Frontal cortex (tissue), 4 donors: ENCODE measurements at places on chromosomes 2 and 18. TPM values are rescaled to one million over a fixed set of nuclear protein-coding genes. Genes with fewer than 3 reads are reported as not detected.
A peak's percentile ranks its signal among the peaks of the same experiment; 100 is the strongest.

The CABYR gene
- 24.1 TPM for total RNA-seq

- DNase-seq: no peak
Observed at GRCh38 chr2:133360882-133361281, 207.4 kb downstream of the NCKAP5 start.

The DTNA gene
- total RNA-seq: 46.5 TPM

DNA sequence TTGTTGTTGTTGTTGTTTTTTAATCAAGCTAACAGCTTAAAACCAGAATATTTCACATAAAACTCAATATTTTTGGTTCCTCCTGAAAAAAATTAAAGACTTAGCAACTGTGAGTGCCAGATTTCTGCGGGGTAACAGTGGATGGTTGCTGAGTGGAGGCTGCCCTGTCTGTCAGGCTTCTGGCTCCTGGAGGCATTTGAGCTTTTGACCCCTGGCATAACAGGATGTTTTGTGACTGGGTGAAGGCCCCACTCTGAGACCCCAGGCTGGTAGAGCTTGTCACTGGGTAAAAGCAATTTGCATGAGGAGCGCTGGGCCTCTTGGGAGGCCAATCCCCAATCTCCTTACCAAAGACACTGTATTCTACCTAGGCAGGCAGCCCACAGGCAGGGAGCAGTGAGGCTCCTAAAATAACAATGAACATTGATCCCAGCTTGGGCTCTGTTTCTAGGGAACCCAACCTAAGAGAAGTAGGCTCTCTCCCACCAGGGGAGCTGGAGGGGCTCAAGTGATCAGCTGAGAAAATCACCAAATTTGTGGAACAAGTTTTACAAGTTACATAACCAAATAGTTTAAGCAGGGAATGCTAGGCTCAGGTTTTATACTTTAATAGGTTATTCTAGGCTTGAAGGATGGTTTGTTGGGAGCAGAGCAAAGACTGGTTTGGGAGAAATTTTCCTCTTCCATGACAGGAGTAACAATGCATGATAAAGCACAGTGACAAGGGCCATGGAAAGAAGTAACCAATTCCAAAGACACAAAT lies 5.9 kb upstream of the SPRED2 start:
- DNase-seq: no peak

- DNase-seq: peak; percentile 47
Observed at GRCh38 chr2:60294901-60295635, 258.4 kb downstream of the BCL11A start.

DNA sequence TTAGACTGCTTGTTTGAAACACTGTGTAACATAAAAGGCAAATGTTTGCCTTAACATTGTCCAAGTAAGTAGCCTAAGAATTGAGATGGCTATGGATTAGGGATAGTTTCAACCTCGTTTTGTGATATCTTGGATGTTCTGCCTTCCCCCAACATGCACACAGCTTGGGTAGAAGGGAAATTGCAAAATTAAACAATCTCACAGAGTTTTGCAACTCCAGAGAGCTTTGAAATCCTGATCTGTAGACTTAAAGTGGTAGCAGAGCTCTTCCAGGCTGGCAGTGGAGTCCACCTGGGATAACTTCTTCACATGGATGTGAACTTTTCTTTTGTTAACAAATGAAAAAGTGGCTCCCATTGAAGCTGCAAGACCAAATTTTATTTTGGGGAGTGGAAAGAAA lies 59.6 kb downstream of the CHRNA1 start:
- no peak for DNase-seq

GRCh38 chr2:28662044-28662443 lies 89.6 kb upstream of the PPP1CB start:
- DNase-seq: no peak

DNA sequence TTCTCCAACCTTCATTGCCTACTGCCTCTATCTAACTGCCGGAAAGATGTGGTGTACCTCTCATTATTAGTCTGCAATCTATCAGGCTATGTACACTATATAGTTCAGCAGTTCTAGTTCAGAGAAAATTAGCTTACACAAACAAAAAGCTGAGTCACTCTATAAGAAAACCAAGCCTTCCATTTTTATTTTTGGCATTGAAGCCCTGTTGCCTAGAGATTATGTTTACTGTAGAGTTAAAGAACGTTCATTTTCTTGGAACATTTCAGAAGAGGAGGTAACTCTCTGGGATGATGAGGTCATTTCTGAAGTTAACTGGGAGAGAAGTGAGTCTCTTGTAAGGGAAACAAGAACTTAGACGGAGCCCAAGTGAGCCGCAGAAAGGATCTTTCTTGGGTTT lies 133.5 kb downstream of the FAM124B start:
- DNase-seq: no peak

DNA sequence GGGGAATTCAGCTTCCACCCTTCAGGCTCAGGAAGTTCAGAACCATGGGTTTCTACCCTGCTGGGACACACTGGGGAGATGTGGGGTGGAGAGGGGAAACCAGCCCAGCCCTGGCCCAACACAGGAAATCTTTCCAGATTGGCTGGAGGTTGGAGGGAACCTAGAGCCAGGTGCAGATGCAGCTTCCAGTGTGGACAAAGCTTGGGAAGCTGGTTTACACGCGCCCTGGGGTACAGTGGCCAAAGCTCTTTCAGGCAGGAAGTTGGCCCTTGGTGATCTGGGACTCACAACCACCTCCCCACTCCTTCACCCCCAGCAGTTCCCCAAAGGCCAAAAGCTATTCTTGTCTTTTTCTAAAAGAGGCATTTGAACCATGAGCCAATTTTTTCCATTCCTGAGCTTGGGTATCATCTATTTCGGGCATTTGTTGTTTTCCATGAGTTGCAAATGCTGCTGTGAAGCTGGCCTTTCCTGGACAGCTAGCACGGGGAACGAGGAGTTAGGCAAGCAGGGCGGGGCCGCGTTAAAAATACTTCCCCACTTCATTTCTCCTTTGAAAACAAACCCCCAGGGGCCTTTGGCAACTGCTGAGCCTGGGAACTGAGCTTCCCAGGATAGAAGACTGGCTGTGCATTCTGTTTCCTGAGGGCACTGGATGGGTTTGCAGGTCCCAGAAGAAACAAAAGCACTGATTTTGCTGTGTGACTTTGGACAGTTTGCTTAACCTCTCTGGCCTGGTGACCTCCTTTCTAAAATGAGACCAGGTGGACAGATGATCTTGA lies 3.1 kb upstream of the ARID5A start:
- DNase-seq: no peak

- no peak for DNase-seq
Observed at GRCh38 chr2:200077210-200077650, 121.8 kb downstream of the MAIP1 start.

The FAM110C gene
- total RNA-seq: 8.6 TPM

The NT5DC4 gene
- total RNA-seq: not detected

The TGFBRAP1 gene
- 20.4 TPM for total RNA-seq

DNA sequence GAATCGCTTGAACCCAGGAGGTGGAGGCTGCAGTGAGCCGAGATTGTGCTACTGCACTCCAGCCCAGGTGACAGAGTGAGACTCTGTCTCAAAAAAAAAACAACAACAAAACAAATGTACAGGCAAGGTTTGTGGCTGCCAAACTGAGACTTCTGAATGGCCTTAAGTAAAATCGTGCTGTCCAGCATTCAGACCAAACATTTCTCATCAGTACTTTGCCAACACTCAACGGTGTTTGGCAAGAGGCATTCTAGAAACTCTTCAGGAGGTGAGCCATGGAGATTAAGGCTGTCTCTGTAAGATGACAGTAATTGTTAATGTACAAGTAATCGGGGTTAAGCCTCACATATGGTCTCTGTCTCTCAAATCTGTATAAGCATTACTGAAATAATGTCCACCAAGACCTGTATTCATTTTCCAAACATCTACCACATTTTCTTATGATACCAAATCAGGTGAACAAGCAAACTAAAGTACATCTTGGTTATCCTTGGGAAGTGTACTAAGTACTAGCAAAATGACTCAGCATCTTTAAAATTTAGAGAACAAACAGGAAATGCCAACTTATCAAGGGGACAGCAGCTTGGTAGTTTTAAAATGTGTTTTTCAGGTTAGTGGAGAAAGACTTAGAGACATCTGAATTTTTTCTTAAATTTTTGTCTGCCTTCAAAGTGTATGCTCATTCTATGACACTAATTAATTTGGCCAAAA lies 29.3 kb downstream of the SERPINE2 start:
- no peak for DNase-seq

GRCh38 chr18:37246779-37247340 lies 318.7 kb downstream of the CELF4 start:
- no peak for DNase-seq

- DNase-seq: no peak
Observed at GRCh38 chr2:148970385-148970784, 68.1 kb upstream of the LYPD6B start.

DNA sequence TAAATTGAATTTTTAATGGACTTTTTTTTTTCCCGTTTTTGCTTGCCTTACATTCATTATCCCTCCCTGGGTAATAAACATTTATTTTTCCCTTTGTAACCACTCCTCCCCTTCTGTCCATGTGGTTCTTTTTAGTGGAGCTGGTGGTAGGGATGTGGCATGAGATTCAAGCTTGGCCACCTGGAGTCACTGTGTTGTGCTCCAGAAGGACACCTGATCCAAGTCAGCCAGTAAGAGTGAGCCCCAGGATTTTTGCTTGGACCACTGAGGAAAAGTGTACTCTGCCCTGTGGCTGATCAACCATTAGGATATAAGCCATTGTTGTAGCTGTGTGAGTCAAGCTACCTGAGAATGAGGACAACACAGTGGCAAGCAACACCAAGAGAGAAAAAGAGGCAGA lies 11.1 kb upstream of the ACTR3 start:
- no peak for DNase-seq

- DNase-seq: no peak
Observed at GRCh38 chr2:57373530-57373929, 673.1 kb upstream of the VRK2 start.

The FECH gene
- total RNA-seq: 29.8 TPM

- DNase-seq: peak; percentile 23
Observed at GRCh38 chr18:26621161-26622026, 73.0 kb upstream of the KCTD1 start.

The PPP4R1 gene
- total RNA-seq: 152 TPM

- DNase-seq: no peak
Observed at GRCh38 chr2:44680983-44681531, 260.4 kb upstream of the SIX3 start.

DNA sequence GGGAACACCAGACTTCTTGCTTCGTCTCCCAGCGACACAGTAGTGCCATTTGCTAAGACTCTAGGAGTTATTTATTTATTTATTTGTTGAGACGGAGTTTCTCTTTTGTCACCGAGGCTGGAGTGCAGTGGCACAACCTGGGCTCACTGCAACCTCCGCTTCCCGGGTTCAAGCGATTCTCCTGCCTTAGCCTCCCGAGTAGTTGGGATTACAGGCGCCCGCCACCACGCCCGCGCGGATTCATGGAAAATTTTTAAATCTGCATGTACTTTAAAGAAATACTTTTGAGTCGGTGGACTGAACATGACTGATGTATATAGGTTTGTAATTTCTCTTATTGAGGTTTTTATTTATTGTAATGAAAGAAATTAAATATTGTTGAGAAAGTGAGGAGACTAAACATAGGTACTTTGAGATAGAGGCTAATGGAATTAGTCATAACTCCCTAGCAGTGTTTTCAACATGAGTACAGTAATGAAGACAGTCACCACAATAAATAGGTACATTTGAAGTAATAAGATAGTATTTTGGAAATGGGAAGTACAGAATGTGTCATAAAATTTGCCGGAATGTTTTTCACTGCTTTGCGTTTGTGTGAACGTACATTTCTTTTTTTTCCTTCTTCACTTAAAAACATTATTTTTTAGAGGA lies 983 bp downstream of the MTX2 start:
- no peak for DNase-seq

The FBXO36 gene
- 7.3 TPM for total RNA-seq

DNA sequence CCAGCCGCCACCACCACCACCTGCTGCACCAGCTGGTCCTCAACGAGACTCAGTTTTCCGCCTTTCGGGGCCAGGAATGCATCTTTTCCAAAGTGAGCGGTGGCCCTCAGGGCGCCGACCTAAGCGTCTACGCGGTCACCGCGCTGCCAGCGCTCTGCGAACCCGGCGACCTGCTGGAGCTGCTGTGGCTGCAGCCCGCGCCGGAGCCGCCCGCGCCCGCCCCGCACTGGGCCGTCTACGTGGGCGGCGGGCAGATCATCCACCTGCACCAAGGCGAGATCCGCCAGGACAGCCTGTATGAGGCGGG lies 1.6 kb downstream of the LRATD1 start:
- no peak for DNase-seq

The CXCR4 gene
- 68.5 TPM for total RNA-seq

DNA sequence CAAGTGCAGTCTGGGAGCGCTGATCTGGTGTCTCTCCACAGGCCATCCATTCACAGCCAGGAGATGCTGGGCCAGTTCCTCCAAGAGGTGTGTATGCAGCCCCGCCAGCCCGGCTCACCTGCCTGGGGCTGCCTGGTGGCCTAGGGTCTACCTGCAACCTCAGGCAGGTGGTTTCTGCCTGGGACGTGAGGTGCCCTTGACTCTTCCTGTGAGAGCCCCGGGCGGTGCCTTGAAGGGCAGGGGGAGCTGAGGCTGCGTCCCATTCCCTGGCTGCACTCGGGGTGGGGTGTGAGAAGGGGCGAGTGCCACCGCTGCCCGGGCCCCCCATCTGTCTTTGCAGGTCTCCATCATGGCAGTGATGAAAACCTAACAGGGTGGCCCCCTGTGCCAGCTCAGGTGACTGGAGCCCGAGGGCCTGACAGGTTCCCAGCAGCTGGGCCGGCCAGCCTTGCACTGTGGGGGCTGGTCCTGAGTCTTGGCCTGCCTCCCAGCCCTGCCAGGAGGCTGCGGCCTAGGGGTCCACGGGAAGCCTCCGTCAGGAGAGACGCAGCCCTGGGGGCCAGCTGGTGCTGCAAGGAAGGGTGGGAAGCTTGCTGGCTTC lies 11.9 kb downstream of the CAPN10 start:
- DNase-seq: no peak

GRCh38 chr2:98503481-98504105 lies 58.9 kb downstream of the INPP4A start:
- DNase-seq: no peak
